ENCODE measurements at places on chromosomes 12 and 14. TPM values are rescaled to one million over a fixed set of nuclear protein-coding genes. Genes with fewer than 3 reads are reported as not detected.
A peak's percentile ranks its signal among the peaks of the same experiment; 100 is the strongest.

The DNAJC22 gene
- total RNA-seq = 12.9 TPM

- peak; percentile 52 for DNase-seq
Measured at GRCh38 chr12:82326905-82327503, 31.2 kb downstream of the CCDC59 start.

DNA sequence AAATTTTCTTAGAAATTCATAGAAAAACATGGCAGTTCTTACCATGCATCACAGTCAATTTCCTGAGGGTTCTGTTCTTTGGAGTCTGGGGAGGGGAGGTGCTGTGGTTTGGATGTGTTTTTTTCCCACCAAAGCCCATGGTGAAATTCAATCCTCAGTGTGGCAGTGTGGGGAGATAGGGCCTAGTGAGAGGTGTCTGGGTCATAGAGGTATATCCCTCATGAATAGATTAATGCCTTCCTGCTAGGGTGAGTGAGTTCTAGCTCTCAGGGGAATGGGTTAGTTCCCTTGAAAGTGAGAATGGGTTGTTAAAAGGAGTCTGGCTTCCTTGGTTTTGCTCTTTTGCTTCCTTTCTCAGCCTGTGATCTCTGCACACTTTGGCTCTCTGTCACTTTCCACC is 277.8 kb downstream of the APAF1 start:
- DNase-seq = no peak

- peak; percentile 54 for DNase-seq
Measured at GRCh38 chr12:28882444-28882843, 266.6 kb upstream of the FAR2 start.

- no peak for DNase-seq
Measured at GRCh38 chr12:68477261-68477772, 133.4 kb upstream of the RAP1B start.

- peak; percentile 87 for DNase-seq
Measured at GRCh38 chr14:100665511-100666032, 61.1 kb upstream of the DLK1 start.

The OLR1 gene
- not detected for total RNA-seq

- no peak for DNase-seq
Measured at GRCh38 chr14:63046339-63047268, 1.3 kb upstream of the KCNH5 start.

DNA sequence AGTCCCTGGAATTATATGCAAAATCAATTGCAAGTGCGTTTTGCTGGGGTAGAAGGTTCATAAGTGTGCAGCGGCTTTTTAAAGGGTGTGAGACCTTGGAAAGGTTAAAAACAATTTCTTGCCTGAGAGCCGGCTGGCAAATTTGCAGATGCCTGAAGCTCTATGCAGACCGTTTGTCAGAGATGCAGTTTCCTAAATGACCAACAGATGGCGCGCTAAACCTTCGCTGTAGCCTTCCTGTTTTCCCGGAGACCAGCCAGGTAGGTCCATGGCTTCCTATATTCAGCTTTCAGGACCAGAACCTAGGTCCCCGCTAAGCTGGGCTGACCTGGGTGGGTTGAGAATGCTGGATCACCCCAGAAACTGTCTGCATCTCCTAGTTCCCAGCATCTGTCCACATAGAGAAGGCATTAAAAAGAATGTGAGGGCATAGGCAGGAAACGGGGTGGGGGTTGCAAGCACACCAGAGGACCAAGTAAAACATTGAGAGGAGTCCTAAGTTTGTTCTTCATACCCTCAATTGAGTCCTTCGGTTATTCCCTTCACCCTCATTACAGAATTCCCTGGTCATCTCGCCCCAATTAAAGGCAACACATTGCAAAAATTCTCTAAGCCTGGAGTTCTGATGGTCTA is 5.7 kb upstream of the NOS1 start:
- peak; percentile 96 for DNase-seq

GRCh38 chr14:55136241-55136640 is 7.2 kb downstream of the LGALS3 start:
- DNase-seq = no peak

- DNase-seq = peak; percentile 83
Measured at GRCh38 chr12:59929110-59929509, 333.3 kb downstream of the SLC16A7 start.

GRCh38 chr14:55715889-55716288 is 135.9 kb downstream of the KTN1 start:
- DNase-seq = no peak

The DIO3 gene
- 4.9 TPM for total RNA-seq

DNA sequence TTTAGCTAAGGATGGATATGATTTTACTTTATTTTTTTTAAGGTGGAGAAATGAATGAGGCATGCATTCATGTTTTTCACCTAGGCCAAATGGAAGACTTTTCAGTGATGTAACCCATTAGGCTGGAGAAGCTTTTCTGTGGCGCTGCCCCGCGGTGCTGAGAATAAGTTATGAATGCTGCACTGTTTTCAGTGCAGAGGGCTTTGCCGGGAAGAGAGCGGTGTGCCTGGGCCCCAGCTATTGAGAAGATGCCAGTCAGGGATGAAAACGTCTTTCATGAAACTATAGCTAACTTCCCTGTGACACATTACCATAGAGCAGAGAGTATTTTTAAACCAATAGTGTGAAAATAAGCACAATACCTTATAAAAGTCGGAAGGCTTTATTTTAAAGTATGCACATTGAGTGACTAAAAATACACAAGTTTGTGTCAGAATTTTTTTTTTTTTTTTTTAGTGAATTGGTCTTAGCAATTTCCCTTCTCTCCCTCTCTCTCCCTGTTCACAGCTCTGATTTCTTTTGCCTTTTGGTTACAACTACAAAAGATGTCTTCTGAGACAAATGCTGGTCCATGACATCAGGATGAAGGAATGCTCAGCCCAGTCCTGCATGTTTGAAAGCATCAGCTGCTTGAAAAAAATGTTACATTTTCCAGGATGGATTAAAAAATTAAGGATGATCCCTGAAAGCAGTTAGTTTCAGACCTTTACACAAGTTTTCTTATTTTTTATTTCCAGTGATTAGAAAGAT is 48.3 kb downstream of the NPAS3 start:
- DNase-seq = no peak

The BBOF1 gene
- 1.5 TPM for total RNA-seq

- DNase-seq = no peak
Measured at GRCh38 chr14:53209370-53209769, 56.2 kb upstream of the DDHD1 start.

DNA sequence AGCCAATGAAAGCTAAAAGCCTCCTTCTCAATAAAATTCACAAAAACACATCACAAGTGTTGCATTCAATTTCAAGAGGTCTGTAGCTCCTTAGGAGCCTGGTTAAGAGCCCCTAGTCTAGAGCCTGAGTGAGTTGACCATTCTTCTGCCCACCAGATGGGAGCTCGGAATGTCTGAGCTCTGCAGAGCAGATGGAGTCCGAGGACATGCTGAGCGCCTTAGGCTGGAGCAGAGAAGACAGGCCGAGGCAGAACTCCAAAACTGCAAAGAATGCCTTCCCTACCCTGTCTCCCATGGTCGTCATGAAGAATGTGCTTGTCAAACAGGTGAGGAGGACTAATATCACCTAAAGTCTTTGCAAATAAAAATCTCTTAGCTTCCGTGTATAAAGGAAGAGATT is 11.6 kb downstream of the CIPC start:
- no peak for DNase-seq

GRCh38 chr12:91273560-91273959 is 90.9 kb upstream of the DCN start:
- DNase-seq = no peak

- DNase-seq = no peak
Measured at GRCh38 chr12:104643819-104644669, 187.3 kb downstream of the CHST11 start.
